ENCODE measurements at places on chromosomes 16 and 17.

GRCh38 chr17:80951121-80952090 lies 40.2 kb upstream of the CHMP6 start:
- no peak for DNase-seq

DNA sequence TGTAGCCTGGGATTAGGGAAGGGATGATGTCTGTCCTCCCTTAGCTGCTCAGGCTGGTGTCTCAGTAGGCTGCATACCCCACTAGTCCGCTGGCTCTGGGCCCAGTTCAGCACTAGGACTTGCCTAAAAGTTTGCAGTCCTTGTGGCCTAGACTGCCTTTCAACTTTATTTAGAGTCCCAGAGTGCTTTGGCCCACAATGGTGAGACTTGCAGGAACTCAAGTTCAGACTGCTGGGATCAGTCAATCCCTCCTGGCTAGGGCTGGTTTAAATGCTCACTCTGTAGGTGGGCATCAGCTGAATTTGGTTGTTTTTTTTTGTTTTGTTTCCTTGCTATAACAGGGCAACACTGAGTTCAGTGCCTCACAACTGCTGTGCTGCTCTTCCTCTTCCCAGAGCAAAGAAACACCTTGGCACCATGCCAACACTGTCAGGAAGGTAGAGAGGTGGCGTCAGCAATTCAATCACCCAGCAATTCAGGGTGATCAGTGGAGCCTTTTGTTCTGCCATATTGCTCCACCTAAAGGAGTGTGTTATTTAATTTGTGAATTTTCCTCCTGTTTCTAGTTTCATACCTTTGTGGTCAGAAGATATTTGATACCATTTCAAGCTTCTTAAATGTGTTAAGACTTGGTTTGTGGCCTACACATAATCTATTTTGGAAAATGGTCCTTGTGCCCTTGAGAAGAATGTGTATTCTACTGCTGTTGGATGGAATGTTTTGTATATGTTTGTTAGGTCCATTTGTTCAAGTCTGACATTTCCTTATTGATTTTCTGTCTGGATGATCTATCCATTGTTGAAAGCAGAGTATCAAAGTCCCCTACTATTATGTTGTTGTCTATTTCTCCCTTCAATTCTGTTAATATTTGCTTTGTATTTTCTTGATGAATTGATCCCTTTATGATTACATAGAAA lies 284.0 kb upstream of the PMFBP1 start:
- DNase-seq = peak; percentile 34

- no peak for DNase-seq
Measured at GRCh38 chr16:840561-841454, 40.3 kb upstream of the GNG13 start.

- DNase-seq = no peak
Measured at GRCh38 chr16:15510992-15511391, 76.6 kb downstream of the BMERB1 start.

- DNase-seq = peak; percentile 65
Measured at GRCh38 chr16:4979736-4980660, 21.9 kb downstream of the SEC14L5 start.

DNA sequence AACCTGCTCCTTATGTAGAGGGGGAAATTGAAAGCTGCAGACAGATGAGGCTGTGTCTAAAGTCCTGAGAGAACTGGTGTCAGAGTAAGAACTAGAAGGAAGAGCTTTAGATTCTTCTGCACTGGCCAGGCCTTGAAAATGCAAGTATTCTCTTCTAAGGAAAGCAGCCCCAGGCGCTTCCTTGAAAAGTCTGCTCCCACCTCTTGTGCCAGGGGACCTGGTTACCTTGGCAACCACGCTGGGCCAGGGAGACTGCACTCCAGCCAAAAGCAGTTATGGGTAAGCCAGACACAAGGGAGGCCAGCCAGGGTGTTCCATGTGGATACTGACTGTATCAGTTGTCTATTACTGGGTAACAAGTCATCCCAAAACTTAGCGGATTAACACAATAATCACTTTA lies 228.6 kb upstream of the SDK2 start:
- no peak for DNase-seq

DNA sequence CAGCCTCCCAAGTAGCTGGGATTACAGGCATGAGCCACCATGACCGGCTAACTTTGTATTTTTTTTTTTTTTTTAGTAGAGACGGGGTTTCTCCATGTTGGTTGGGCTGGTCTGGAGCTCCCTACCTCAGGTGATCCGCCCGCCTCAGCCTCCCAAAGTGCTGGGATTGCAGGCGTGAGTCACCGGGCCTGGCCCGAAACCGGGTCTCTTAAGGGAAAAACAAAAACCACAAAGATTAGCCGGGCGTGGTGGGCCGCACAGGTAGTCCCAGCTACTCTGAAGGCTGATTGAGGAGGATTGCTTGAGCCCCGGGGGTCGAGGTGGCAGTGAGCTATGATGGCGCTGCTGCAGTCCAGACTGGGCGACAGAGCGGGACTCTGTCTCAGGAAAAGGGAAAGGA lies 19.9 kb upstream of the RBL2 start:
- DNase-seq = no peak

DNA sequence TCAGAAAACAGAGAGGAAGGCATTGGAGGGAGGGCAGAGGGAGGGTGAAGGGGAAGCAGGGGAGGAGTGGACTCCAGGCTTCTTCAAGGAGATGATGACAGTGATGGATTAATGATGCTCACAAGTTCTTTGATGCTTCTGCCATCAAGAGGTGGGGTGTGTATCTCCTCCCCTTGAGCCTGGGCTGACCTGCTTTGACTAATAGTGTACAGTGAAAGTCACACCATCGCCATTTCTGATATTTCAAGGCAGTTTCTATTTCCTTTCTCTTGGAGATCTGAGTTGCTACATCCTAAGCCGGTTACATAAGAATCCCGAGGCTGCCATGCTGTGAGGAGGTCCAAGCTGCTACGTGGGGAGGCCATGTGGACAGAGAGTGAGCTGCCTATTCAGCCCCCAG lies 312.5 kb downstream of the MAF start:
- no peak for DNase-seq

DNA sequence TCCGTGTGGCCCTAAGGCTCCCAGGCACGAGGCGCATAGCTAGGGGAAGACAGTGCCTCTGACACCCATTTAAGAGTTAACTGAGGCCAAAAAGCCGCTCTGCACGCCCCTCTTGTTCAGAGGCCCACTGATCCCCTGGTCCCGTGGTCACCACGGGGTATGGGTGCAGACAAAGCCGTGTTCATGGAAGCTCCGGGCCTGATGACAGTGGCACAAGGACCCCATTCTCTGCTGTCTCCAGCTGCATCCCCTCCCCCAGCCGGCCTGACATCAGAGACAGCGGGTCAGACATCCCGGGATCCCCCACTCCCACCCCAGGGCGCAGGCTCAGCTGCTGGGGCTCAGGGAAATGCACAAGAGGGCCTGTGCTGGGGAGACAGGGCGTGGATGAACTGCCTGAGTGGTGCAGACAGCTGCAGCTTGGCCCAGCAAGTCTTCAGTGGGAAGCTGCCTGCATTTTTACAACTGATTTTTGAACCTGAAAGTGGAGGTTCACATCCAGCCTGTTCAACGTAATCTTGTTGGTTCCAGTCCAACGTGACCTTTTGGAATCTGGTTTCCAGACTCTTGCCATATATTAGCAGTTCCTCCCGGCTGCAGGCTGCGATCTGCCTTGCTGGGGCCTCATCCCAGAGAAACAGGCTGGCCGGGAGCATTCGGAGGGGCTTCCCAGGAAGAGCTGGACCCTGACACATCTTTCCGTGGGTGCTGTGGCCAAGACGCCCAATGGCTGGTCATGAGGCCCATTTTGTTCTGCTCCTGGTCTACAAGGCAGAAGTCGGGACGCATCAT lies 9.7 kb upstream of the BAHCC1 start:
- no peak for DNase-seq

DNA sequence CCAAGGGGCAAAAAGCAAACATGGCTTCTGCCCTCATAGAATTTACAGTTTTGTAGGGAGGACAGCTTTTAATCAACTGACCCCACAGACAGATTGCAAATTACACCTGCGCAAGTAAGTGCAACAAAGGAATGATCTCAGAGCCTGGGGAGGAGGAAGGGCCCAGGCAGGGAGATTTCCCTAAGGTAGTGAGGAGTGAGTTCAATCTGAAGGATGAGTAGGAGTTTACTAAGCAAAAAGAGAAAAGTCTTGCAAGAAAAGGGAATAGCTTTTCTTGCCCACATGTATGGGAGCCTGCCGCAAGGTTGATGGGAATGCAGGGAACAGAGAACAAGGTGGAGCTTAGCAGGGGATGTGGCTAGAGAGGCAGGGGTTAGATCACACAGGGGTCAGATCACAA lies 1.6 kb upstream of the SOCS7 start:
- DNase-seq = no peak

DNA sequence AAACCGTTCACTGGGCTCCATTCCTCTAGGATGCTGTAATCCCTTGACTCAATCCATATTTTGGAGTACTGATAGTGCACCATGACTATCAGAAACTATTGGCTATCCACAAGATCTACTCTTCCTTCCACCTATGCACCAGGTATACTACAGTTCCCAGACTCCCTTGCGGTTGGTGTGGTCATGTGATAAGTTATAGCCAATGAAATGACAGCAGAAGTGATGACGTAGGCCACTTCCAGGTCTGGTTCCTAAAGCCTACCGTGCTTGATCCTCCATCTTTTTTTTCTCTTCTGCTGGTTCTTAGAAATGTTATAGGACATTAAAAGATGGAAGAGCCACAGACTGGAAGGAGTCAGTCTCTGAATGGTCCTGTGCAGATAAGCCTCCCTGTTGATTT lies 278.8 kb upstream of the C16orf82 start:
- no peak for DNase-seq

DNA sequence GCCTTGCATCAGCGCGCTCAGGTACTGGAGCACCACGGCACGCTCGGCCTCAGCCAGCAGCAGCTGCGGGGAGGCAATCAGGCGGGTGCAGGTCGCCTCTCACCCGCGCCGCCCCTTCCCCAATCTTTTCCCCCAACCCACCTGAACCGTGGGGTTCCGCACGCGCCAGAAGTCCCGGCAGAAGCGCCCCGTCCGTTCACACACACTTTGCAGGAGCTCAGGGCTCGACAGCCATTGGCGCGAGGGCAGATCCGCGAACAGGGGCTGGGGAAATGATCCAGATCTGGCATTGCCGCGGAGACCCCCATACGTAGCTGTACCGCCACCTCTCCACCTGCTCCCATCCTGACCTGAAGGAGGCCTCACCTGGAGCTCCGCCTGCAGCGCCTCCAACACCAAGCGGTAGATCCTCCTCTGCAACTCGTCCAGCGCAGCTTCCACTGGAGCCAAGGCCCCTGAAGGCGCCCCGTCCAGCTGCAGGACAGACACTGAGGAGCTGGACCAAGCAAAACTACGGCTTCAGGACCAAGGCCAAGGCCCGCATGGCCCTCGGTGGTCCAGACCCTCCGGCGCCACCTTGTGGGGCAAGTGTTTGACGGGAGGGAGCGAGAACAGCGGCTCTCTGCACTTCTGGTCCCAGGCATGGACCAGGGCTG lies 1.4 kb upstream of the MATCAP1 start:
- peak; percentile 97 for DNase-seq

DNA sequence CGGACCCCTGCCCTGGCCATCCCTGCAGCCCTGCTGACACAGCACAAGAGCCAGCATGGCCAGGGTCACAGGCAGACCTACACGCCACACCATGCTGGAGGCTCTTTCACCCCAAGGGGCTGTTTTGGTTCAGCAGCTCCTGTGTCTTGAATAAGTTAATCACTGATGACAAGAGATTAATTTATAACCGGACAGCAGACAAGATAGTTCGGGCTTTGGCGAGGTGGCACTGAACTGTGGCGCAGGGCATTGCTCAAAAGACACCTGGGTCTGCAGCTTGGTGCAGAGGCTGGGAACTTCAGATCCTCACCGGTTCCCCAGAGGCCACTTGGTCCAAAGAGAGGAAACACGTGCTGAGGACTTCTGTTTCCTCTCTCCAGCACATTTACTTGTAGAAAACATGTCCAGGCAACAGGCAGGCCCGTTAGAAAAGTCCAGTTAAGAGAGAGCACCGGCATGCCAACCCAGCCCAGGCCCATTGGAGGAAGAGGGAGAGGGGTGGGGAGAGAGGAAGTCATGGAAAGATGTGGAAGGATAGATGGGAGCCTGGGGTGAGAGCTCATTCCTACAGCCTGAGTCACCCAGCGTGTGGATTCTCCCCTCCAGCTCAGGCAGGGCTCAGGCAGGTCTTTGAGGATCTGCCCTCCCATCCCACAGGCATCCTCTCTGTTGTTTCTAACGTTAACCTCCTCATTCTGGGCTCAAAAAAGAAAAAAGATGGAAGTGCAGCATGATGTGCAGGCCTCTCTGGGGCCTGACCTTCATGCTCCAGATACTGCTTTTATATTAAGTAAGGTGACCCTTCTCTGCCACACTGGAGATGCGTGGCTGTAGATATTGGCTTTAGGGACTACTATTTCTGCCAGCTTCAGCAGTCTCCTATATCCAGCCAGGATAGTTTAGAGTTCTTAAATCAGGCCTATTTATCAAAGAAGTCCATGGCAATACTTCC lies 80.0 kb upstream of the HNF1B start:
- DNase-seq = no peak

- DNase-seq = no peak
Measured at GRCh38 chr17:77530591-77530990, 389.8 kb downstream of the SEC14L1 start.

- no peak for DNase-seq
Measured at GRCh38 chr16:1298406-1298805, 11.0 kb upstream of the UBE2I start.

- no peak for DNase-seq
Measured at GRCh38 chr17:2693561-2694380, 17.8 kb downstream of the CLUH start.

DNA sequence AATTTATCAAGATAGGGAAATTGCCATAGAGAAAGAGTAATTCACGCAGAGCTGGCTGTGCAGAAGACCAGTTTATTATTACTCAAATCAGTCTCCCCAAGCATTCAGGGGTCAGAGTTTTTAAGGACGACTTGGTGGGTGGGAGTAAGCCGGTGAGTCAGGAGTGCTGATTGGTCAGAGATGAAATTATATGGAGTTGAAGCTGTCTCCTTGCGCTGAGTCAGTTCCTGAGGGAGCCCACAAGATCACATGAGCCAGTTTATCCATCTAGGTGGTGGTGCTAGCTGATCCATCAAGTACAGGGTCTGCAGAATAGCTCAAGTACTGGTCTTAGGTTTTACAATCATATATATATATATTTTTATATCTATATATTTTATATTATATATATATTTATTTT lies 6.0 kb upstream of the AQP8 start:
- peak; percentile 83 for DNase-seq

GRCh38 chr16:67021321-67021720 lies 7.6 kb upstream of the CBFB start:
- no peak for DNase-seq

DNA sequence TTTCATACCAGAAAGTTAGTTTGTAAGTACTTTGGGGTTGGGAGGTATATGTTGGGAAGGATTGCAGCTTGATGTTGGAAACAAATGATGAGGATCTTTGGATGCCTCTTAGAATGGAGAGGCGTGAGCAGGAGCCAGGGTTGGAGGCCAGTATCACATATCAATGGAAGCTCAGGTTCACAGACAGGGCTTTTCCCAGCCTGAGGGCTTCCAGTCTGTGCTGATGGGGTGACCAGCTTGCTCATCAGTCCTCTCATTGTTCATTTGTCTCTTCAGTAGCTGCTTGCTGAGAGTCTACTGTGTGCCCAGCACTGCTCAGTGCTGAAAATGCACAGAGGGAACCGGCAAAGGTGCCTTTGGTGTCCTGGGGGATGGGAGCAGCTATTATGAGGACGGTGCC lies 5.8 kb downstream of the DNAAF1 start:
- no peak for DNase-seq

- DNase-seq = peak; percentile 67
Measured at GRCh38 chr17:6269478-6269877, 165.4 kb downstream of the AIPL1 start.

Data from hematopoietic multipotent progenitor cell treated with erythropoietin and hydrocortisone succinate and interleukin-3 and kit ligand, for 6 days (in vitro differentiated cells).